ENCODE measurements at places on chromosomes 3 and 15.

DNA sequence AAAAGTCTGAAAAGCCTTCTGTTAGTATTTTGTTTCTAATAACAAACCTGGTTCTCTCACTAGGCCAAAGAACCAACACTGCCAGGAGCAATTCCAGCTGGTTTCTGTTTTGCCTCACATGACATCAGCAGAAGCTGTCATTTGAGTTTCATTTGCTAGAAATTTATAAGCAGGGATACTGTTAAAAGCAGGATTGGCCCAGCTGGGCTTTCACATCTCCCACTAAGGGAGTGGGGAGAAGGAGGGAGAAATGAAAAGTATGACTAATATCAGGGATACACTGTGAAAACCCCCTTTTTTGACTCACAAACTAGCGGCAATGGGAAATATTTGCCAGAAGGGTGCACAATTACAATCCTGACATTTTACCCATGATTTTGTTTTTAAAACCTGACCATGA, 5.3 kb downstream of the CCDC80 start:
- no peak for DNase-seq

DNA sequence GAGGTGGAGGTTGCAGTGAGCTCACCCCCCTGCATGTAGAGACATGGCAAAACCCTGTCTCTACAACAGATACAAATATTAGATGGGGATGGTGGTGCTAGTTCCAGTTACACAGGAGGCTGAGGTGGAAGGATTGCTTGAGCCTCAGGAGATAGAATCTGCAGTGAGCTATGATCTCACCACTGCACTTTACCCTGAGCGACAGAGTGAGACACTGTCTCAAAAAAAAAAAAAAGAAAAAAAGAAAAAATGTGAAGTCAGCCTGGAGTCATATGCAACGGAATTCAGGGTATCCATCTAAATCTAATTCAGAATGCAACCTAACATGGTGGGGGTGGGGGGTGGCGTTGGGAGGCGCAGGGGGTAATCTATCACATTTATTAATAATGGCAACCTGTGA, 37.1 kb upstream of the NR2F2 start:
- DNase-seq = no peak

- DNase-seq = no peak
Observed at GRCh38 chr15:59137566-59137965, 32.6 kb downstream of the CCNB2 start.

- no peak for DNase-seq
Observed at GRCh38 chr3:118380576-118380975, 654.1 kb downstream of the IGSF11 start.
